ENCODE measurements at places on chromosomes 7 and 10.

GRCh38 chr10:1652151-1652550, 85.2 kb downstream of the ADARB2 start:
- DNase-seq: no peak

DNA sequence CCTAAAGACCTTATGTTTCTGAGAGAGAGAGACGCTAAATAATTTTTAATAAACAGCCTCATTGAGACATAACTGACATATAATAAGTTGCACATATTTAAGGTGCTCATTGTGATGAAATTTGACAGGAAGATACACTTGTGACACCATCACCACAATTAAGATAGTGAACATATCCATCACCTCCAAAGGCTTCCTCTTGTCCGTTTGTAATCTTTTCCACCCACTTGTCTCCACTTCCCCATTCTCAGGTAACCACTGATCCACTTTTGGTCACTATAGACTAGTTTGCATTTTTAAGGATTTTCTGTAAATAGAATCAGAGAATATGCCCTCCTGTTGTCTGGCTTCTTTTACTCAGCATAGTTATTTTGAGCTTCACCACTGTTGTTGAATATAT, 195.1 kb upstream of the WDR11 start:
- no peak for DNase-seq

GRCh38 chr10:58400609-58401008, 15.4 kb downstream of the TFAM start:
- DNase-seq: no peak

GRCh38 chr7:33357846-33358245, 228.5 kb downstream of the BBS9 start:
- DNase-seq: no peak

DNA sequence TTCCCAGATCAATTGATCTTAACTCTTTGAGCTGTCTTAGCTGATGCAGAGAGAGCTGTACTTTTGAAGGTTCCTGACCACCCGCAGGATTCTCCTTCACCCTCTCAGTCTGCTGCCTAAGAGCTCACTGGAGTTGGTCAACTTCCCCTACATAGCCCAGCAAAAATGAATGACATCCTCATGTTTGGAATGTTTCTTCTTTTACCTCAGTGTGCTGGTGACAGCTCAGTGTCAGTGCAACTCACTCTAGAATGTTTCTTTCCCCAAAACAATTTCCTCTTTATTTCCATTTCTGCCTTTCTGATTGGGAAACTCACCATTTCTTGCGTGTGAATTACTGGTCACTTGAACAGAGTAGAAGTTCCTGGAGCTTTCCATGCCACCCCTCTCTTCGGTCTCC, 48.7 kb downstream of the LSMEM1 start:
- no peak for DNase-seq

DNA sequence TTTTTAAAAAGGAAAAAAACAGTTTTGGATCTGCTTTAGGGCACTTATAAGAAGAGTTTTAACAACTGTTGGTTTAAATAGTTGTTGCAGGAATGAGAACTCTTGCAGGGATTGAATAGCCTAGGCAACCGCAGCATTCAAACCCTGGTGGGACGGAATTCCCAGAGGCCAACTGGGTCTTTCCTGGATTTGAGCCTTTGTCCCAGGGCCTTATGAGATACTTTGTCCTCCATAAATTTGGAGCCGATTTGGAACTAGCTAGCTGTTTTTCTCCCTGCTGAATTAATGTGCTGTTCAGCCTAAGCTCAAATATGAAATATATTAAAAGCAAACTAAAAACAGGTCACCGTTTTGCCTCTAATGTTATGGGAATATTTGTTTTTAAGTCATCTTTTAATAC, 109.6 kb downstream of the LRMDA start:
- DNase-seq: no peak

- peak; percentile 94 for DNase-seq
Observed at GRCh38 chr7:96136600-96137239, 185.2 kb downstream of the SLC25A13 start.

GRCh38 chr7:128876127-128876526, 13.5 kb downstream of the ATP6V1F start:
- DNase-seq: no peak

- no peak for DNase-seq
Observed at GRCh38 chr10:129876838-129877237, 87.2 kb downstream of the EBF3 start.

GRCh38 chr10:100025576-100025975, 15.8 kb upstream of the DNMBP start:
- DNase-seq: no peak

GRCh38 chr7:50655020-50655419, 89.8 kb upstream of the DDC start:
- no peak for DNase-seq

DNA sequence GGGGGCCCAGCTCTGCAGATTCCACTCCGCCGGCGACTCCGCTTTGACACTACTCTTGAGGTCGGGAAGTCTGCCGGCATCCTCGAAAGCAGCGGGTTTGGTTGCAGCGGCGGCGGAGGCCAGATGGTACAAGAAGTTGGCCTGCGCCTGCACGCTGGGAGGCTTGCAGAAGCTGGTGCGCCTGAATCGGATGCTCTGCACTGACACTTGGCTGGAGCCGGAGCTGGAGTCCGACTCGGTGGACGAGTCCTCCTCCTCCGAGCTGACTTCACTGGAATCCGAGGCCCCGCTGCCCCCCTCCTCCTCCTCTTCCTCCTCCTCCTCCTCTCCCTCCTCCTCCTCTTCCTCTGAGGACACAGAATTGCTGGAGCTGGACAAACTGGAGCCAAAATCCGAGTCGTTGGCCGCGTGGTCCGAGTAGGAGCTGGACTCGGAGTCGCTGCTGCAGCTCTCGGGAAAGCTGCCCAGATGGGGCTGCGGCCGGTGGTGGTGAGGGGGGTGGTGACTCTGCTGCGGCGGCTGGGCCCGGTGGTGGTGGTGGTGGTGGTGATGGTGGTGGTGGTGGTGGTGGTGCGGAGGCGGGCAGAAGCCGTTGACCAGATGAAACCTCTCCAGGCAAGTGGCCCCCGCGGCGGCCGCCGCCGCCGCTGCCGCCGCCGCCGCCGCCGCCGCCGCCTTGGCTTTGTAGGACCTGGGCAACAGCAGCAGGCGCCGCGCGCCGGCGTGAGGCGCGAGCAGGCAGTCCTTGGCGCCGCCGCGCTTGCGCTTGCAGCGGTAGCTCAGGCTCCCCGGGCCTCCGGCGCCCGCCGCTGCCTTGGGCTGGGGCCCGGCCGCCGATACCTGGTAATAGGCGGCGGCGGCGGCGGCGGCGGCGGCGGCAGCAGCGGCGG, 9.0 kb downstream of the SKIDA1 start:
- DNase-seq: no peak

DNA sequence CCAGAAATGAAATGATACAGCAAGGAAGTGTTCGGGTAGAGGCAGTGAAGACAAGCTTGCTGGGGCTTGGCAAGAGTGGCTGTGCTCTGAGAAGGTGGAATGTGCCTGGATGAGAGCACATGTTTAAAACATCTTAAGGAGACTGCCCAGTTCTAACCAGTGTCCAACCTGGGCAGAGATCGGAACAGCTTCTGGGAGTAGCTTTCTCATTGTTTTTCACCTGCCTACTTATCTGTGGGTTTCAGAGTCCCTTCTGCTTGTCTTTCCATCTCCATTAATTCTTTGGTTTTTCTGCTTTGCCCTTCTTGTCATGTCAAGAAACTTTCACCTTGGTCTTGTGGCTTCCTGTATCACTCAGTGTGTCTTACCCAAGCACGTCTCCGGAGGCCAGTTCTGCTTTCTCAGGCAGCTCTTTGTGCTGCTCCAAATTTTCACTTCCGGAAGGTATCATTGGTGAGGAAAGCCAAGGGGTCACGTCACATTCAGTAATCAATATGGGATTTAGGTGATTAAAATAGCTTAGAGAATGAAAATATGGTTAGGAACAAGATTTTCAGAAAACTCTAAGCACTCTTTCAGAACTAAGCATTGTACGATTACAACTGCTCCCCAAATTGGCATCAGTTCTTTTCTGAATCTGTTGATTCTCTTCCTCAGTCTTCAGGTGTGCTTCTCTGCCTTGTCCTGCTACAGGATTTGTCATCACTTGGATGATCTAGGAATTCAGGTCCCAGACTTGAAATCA, 5.5 kb upstream of the LAMB4 start:
- DNase-seq: no peak

DNA sequence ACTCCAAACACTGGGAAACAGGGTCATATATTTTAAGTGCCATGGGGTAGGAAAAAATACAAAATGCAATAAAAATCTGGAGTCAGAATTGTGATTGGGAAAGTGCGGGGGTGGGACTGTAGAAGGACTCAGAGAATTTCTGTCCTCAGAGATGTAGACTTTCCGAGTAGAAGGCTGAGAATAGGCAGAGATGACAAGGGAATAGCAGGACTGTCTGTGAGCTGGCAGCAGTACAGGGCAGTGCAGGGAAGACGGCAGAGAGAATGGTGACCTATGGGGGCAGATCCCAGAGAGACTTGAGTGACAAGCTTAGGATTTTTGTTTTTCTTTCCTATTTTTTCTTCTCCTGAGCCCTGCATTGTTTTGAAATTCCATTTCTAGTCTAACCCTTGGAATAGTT, 127.6 kb downstream of the SLC16A9 start:
- no peak for DNase-seq

- DNase-seq: no peak
Observed at GRCh38 chr7:115637128-115637527, 393.4 kb downstream of the TFEC start.

DNA sequence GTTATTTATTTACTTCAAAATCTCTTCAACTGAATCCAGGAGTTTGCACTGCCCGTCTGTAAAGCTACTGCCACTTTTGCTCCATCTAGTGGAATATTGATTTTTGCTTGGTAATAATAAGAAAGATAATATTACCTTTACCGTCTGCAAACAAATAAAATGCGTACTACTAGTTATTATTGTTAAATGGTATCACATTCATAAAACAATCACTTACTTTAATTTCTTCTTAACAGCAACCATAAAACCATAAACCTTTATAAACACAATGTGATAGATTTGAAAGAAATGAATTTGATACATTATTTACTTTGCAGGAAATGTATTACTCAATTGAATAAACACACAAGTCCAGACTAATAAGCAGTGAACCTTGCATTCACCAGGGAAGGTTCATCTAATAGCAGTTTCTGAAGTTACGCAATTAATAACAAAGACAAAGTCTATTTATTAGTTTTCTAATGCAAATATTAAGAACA, 6.4 kb downstream of the AGMO start:
- DNase-seq: no peak

DNA sequence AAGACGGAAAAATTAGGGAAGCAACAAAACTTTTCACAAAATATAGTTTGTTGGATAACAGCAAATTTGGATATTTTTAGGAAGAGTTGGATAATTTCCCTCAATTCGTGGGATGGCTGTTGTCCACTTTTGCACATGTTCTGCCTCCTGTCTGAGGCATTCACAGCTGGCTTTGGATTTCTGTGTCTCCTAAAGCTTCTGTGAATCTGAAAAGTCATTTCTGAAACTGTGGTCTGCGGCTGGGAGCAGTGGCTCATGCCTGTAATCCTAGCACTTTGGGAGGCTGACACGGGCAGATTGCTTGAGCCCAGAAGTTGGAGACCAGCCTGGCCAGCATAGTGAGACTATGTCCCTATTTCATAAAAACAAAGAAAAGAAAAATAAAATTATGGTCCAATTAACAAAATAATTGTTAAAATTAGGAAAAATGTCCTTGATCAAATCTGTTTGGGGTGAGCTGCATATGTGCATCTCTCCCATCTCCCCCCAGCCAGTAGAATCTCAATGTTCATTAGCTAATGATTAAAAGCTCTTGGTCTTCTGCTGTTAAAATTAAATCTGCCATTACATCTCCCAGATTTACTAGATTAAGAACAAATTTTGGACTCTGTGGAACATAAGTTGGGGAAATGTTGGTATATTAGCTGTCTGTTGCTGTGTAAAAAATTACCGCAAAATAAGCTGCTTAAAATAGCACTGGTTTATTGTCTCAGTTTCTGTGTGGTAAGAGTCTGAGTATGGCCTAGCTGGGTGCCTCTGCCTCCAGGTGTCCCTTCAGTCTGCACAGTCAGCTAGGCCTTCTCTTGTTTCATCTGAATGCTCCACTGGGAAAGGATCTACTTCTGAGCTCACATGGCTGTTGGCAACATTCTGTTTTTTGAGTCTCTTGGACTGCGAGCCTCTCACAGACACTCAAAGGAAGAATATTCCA, 332.0 kb upstream of the FZD1 start:
- DNase-seq: no peak

DNA sequence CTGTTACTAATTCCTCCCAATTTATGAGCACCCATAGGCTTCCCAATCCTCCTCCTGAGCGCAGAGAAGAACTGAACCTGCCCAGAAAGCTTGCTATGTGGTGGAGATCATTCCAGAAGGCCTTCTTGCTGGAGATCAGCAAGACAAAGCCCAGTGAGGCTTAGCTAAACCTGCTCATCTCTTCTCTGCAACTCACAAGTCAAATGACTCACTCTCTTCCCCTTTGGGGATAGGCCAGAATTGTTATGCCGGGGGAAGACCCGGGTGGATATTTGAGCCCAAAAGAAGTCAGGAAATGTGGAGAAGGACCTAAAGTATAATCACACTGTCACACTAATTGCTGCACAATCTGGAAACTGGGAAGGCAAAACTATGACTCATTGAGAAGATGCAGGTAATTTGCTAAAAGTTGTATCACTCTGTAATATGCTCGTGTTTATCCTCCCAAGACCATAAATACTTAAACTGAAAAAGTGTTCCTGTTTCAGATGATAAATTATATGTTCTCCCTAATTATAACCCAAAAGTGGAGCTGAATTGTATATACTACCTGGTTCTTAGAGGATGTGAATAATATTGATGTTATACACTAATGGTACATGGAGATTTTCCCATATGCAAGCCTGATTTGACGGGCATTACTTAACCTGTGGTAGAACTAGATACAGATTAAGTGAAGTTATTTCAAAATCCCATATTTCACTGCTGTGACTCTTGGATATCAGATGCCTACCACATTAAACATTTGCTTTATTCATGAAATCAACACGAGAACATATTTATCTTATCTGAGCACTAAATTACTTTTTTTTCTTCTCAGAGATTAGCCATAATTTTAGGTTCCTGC, 6.4 kb downstream of the NEBL start:
- DNase-seq: no peak

DNA sequence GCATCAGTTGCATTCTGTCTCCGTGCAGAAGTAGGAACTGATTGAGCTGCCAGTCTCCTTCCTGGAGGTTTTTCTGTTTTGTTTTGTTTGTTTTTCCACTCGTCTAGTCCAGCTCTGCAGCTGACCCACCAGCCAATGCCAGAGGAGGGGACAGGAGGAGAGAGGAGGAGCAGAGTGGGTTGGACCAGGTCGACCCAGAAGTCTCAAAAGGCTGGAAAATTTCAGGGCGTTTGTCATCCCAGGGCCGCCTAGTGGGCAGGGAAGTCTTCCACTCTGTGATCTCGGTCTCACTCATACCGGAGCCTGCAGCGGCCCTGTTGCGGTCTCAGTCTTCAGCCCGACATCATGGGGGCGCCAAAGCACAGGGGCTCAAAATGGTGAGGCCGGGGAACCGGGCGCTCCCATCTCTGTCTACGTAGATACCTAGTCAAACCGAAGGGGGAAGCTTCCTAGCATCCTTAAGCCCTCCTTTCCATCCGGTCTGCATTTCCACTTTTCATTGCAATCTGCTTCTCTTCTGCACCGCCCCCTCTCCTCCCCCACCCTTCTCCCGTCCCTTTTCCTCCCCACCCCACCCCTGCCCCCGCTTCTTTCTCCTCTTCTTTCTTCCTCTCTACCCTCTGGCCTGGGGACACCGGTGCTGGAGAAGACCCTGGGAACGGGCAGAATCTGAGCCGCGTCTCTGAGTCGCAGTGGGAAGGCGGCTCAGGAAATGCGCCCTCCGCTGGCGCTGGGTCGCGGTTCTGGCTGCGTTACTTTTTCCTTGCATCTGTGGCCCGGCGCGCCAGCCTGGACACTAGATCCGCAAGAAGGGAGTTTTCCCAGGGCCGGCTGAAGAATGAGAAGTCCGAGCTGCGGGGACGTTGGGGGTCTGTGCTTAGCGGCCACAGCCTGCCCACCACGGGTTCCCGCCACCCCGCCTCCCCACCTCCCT, 16.2 kb upstream of the PAX2 start:
- peak; percentile 73 for DNase-seq

Measured in NCI-H1930 (cell line).